GM12891 (cell line): ENCODE measurements at places on chromosomes 7 and 10.
A peak's percentile ranks its signal among the peaks of the same experiment; 100 is the strongest.

DNA sequence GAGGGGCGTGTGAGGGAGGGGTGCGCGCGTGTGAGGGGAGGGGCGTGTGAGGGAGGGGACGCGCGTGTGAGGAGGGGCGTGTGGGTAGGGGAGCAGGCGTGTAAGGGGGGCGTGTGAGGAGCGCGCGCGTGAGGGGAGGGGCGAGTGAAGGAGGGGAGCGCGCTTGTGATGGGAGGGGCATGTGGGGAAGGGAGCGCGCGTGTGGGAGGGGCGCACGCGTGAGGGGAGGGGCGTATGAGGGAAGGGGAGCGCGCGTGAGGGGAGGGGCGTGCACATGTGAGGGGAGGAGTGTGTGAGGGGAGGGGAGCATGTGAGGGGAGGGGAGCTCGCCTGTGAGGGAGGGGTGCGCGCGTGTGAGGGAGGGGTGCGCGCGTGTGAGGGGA is 19.1 kb downstream of the MXI1 start:
- DNase-seq: peak; percentile 53

- DNase-seq: no peak
Measured at GRCh38 chr7:82209179-82209747, 234.3 kb downstream of the CACNA2D1 start.

DNA sequence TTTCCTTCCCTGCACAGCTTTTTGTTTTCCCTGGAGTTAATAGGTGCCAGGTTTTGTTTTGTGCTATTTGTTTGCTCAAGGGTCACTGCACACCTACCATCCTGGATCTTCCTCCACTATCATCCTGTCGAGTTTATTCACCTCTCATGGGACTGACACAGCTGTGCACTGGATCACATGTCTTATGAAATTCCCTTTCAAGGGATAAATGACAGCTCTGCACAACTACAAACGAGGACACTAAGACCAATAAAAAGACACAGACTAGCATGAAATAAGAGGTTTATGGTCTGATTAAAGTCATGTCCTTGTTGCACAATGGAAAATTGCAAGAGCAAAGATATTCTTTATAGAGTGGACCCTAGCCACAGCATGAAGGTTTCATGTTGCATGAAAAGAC is 76.7 kb upstream of the SFMBT2 start:
- no peak for DNase-seq

- no peak for DNase-seq
Measured at GRCh38 chr7:118473271-118473670, 248.8 kb downstream of the ANKRD7 start.

DNA sequence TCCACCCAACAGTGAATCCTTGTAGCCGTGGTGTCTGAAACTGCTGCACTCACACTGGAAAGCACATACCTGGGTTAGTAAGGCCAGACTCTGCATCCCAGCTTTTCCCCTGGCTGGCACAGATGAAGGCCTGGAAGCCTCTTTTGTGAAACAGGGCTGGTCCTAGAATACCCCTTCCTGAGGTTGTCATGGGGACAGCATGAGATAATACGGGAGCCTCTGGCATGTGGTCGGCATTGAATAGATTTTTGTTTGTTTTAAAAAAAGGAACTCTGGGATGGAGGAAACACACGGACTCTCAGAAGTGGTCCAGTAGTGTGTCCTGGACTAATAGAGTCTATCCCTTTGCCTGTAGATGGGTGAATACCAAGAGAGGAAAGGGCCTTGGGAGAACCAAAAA is 129.7 kb downstream of the TMEM178B start:
- no peak for DNase-seq

DNA sequence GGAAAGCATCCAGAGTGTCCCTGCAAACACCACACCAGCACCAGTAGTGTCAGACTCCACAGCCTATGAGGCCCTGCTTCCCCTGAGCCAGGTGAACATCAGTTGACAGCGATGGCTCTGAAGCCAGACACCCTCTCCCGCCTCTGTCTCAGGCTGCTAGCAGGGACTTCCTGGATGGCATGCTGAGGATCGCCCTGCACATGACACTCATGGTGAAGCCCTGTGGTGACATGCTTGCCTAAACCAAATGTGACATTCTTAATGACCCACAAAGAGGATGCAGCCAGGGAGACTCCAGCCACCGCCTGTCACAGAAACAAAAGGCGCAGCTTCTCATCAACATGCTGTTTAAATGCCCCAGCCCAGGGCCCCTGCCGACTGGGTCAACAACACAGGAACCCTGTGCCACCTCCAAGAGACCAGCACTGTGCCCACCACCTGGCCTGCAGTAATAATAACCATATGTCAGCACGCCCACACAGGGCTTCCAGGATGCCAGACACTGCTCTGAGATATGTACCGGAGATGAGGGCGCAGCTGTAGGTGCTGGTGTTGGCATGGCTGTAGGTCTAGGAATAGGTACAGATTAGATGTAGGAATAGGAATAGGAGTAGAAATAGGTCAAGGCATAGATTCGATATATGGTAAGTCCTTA is 81.3 kb downstream of the GRID1 start:
- DNase-seq: no peak

GRCh38 chr7:155457544-155458110 is 302 bp upstream of the EN2 start:
- DNase-seq: no peak

- DNase-seq: no peak
Measured at GRCh38 chr7:33722383-33723101, 182.8 kb upstream of the BMPER start.

- no peak for DNase-seq
Measured at GRCh38 chr7:131431289-131431688, 103.6 kb downstream of the MKLN1 start.

- DNase-seq: no peak
Measured at GRCh38 chr10:87642988-87643387, 16.7 kb upstream of the PAPSS2 start.

DNA sequence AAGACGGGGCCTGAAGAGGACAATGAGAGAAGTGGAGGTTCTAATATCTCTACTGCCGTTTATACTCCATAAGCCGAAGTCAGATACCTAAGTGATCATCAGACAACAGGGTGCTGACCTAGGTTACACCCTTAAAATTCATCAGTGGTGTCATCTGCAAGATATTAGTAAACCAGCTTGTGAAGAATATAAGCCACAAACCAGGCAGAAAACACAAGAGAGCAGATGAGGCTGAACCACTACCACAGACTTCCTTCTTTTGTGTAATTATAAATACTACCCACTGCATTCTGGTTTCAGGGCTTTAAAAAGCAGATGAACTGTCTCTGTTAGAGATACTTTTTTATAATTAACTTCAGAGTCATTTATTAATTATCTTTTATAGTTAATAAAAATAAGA is 69.0 kb upstream of the LRRC17 start:
- peak; percentile 17 for DNase-seq

DNA sequence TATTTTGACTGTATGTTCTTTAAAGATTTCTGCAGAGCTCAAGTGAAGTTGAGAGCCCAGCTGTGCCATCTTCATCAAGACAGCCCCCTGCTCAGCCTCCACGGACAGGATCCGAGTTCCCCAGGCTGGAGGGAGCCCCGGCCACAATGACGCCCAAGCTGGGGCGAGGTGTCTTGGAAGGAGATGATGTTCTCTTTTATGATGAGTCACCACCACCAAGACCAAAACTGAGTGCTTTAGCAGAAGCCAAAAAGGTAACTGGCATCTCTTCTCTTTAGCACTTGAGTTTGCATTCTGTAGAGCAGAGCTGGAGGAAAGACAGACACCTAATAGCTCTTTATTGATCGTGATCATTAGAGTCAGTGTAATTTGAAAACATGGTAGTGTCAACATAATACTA is 33.7 kb downstream of the MCM10 start:
- DNase-seq: no peak

DNA sequence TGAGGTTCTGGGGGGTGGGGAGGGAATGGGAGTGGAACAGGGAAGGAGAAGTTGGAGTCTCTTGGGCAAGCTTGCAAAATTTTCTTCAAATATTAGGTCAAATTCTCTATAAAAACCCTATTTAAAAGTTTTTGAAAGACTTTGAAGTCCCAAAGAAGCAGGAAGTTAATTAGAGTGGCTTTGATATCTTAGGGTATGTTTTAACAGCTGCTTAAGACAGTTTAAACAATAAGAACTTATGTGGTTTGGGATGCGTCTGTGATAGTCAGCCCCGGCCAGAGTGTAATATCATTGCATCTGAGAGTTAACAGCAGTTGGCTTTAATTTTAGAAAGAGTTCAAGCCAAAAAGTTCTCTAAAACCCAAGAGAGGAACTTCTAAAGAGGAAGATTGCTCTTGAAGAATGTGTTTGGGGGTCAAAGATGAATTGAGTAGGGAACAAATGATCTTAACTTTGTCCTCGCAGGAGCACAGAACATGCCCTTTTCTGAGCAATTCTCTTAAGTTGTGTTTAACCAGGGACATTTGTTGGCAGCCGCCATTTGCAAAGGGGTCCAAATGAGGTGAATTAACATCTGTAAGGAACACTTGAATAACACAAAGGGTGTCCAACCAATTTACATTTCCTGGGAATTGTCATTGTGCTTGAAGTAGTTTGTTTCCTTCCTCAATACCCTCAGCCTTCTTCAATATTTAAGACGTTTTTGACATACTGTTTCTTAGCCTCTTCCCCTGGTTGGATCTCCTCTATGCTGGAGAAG is 182.4 kb downstream of the PTEN start:
- DNase-seq: no peak

DNA sequence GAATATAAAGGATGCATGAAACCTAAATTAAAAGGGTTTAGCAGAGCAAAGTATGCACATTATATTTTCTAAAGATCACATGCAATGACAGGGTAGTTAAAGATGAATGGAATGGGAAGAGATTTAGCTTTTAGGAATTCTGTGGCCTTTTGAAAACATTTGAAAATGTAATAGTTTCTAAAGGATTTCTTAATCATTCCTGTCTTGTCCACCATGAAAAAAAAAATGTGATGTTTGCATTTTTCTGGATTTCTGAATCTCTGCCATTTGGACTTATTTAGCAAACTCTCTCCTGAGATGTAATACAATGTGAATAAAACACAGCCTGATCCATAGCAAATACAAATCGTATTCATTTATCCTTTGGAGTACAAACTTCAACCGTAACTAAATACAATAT is 126.6 kb upstream of the RAB11FIP2 start:
- DNase-seq: no peak

- no peak for DNase-seq
Measured at GRCh38 chr7:32453341-32454011, 36.7 kb downstream of the LSM5 start.

GRCh38 chr7:80078159-80078731 is 56.4 kb upstream of the GNAI1 start:
- DNase-seq: no peak

GRCh38 chr7:157446322-157446721 is 109.5 kb downstream of the DNAJB6 start:
- DNase-seq: no peak

GRCh38 chr10:23422003-23422411 is 16.9 kb upstream of the OTUD1 start:
- no peak for DNase-seq

- DNase-seq: no peak
Measured at GRCh38 chr10:71714031-71714410, 5.6 kb downstream of the C10orf105 start.

DNA sequence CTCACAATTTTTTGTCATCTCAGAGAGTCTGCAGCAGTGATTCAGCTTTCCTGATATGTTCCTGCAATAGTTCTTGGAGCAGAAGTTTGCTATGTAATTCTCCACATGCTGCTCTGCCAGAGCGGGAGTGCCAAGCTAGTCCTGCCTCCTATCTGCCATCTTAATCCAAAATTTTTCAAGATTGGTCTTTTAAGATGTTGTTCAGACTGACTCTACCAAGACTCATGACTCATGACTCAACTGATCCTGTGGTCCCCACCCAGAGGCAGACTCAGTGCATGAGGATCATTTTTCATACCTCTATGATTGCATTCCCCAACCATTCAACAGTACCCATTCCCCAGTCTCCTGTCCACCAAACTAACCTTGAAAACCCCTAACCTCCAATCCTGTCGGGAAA is 470.8 kb downstream of the INHBA start:
- no peak for DNase-seq

GRCh38 chr7:882336-883035 is 6.1 kb downstream of the GET4 start:
- no peak for DNase-seq

GRCh38 chr10:19869370-19869769 is 53.1 kb downstream of the PLXDC2 start:
- no peak for DNase-seq

DNA sequence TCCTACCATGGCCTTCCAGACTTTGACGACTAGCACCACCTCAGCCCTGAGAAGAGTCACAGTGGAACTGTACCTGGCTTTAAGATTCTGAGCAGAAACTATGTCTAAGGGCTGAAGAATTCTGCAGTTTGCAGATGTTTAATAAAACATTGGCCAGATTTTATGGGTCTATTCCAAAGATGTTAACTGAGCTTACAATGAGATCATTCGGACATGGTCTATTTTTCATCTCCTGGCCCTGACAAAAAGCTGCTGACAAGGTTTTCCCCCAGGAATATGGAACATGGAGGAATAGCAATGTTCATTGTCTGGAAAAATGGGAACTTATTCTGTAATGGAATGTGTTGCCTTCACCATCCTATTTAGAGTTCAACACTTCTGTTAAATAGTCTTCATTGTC is 66.4 kb downstream of the PTF1A start:
- no peak for DNase-seq

GRCh38 chr10:126087796-126088505 is 191.6 kb downstream of the FANK1 start:
- no peak for DNase-seq

DNA sequence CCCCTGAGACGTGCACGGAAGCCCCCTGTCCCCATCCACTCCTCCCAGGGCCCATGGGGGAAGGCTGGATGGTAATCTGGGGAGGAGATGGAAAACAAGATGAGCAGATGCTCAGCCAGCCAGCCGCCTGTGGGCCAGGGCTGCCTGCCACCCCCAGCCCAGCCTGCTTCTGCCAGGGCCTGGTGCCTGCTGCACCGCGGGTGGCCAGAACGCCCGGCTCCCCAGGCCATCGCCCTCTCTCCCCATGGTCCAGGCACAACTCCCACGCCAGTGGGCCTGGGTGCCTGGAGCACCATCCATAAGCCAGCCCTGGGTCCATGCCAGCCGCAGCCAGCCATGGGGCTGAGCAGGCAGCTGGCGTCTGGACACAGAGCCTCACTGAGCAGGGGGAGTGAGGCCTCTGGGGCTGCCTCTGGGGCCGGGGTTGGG is 57.2 kb upstream of the ELN start:
- no peak for DNase-seq

- no peak for DNase-seq
Measured at GRCh38 chr7:30702200-30702599, 19.9 kb upstream of the CRHR2 start.

DNA sequence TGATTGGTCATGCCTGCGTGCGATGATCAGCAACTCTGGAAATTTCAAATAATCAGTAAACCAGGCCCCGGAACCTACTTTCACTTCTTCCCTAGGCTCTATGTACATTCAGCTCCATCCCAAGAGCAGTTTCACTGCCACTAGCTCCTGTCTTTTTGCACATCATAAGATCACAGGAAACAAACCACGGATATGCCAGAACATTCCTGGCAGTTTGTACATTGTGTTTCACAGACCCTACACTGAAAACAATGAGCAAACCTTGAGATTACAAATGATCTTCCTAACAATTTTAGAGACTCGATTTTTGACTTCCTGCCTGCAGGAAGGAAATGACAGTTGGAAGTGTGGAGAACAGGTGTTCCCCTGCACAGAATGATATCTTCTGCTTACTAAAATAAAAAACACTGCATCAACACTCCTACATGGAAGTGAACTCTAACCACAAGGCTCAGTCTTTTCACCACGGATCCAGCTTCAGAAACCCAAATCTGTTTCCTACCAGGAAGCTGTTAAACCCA is 7.6 kb upstream of the TMEM236 start:
- DNase-seq: no peak

- DNase-seq: no peak
Measured at GRCh38 chr10:86970162-86970981, 2.1 kb downstream of the ADIRF start.
